NCI-H1694 treated with DMSO at 0.1 percent for 48 hours (cell line): ENCODE measurements at places on chromosomes 12 and 14.

DNA sequence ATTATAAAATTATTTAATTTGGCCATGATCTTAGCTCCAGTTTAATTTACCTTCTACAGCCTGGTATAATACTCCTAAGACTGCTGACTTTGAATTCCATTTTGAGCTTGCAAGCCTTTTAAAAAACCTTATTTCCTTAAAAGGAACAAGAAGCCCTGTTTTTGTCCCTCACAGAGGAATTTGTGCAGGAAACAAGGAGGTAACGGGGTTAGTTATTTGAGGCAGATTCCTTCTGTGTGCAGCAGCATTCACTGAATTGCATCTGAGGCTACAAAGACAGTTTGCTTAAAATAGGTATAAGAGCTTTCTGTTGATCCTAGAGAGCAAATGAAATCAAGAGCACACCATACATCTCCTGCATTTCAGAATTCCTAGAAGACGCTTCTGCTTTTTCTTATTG is 403.3 kb upstream of the PRICKLE1 start:
- DNase-seq: no peak

DNA sequence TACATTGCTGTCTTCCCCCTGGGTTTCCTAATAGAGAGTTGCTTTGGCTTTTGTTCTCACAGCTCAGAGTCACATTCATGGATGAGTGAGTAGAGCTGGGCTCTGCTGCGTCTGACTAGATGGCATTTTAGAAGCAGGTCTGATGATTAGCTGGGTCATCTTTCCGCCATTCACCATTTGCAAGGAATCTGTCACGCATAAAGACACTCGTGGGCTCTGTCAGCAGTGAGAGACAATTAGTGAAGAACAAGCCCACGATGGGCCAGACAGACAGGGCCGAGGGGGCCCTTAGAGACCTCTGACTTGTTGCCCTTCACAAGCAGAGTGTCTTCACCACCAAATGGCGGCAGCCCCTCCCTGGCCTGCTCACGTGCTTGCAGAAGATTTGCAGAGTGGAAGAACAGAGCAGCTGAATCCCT is 175.0 kb downstream of the CRADD start:
- DNase-seq: no peak

GRCh38 chr12:12046401-12046800 is 24.3 kb upstream of the BCL2L14 start:
- no peak for DNase-seq

DNA sequence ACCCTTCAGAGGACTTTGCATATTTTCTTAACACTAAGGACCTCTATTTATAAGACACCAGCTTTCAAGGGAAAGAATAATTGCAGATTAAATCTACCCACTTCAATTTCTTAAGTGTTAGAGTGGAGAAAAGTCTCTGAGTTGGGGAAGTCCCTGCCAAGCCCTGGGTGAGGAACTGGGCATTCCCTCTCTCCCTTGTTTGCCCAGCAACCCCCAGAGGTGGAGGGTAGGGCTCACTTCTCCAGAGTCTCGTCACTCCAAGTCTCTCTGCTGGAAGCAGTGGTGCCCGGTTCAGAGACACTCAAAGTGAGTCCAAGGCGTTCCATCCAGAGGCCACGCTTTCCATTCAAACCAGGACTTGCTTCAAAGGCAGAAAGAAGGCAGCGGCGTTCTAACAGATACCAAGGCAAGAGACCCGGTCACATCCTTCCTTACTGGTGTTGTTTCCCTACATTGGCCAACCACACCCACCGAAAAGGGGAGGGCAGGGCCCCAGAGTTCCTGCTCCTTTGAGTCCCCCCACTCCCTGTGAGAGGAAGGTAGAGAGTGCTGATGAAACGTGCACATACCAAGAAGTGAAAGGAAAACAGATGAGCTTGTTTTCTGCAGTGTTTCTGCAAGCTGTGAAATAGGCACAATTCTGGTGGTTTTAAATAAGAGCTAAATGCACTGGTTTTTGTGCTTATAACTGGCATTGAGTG is 6.1 kb upstream of the BDKRB2 start:
- DNase-seq: no peak

DNA sequence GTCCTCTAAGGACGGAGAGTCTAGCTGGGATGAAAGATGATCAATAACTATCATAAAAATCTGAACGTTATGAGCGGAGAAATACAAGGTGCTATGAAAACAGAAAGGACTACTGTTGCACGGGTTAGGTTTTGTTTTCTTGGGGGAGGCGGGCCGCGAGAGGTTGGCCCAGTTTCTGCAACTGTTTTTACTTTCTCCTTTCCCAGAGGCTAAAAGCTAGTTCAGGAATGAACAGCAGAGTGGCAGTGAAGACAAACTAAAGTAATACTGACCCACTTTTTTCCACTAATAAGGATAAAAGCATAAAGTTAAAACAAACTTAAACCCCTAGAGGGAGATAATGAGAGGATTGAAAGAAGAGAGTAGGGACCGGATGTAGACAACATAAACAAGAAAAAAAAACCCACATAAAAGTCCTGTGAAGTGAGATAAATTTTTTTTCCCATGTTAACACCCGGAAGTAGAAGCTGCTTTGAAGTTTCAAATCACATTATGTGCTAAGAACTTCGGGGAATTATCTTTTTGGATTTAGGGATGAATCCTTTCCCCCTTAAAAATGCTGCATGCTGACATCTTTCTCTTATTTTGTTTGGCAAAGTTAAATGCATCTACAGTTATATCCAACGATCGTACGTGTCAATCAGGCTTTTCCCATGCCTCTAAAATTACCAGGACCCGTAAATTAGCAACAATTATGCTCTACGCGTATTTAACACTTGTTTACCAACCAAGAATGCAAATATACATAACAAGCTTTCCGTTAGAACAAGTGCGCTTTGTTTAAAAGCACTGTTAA is 1.0 kb upstream of the CDK17 start:
- DNase-seq: peak; percentile 78

DNA sequence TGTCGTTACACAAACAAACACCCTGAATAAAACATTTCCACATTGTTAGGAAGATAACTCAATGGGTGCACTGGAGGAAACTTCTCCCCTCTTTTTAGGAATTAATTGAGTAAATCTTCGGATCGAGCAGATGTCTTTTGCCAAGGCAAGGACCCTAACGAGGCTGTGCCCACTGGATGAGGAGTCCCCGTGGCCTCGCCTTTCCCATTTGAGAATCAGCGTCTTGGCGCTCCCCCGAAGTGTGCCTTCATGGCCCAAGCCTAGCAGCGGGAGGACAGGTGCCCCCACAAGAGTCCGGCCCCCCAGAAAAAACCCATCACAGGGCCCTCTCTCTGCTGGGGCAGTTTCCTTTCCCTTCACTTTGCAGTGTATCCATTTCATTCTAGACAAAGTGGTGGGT is 246.6 kb downstream of the BCL11B start:
- no peak for DNase-seq

DNA sequence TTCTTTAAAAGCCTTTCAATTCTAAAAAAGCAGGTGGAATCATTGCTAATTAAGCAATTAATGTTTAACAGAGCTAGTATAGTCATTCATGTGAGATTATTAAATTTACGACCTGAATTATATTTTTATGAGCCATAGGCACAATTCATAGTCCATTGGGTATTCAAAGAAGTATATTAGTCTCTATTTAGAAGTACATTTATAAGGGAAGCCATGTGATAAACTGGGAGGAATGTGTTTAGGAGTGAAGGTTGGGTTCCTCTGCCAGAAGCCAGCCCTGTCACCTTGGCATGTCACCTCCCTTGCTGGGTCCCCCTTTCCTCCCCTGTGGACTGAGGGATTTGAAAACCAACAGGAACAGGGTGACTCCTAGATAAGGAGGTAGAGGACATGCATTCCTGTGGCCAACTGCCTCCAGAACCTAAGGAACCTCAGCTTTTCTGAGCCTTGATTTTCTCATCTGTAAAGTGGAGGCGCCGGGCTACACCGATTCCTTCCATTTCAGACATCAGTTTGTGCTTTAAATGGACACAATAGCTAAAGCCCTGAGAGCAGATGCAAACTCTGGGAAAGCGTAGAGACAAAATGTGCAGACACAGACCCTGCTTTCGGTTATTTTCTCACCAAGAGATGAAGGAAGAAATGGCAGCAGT is 5.4 kb upstream of the KRT2 start:
- DNase-seq: peak; percentile 22

GRCh38 chr12:118376089-118377020 is at the start of gene SUDS3:
Gene SUDS3, plus strand, starts transcription at chr12:118376555. Its CDS starts 137 bp downstream, at chr12:118376692.
- peak; percentile 65 for DNase-seq

DNA sequence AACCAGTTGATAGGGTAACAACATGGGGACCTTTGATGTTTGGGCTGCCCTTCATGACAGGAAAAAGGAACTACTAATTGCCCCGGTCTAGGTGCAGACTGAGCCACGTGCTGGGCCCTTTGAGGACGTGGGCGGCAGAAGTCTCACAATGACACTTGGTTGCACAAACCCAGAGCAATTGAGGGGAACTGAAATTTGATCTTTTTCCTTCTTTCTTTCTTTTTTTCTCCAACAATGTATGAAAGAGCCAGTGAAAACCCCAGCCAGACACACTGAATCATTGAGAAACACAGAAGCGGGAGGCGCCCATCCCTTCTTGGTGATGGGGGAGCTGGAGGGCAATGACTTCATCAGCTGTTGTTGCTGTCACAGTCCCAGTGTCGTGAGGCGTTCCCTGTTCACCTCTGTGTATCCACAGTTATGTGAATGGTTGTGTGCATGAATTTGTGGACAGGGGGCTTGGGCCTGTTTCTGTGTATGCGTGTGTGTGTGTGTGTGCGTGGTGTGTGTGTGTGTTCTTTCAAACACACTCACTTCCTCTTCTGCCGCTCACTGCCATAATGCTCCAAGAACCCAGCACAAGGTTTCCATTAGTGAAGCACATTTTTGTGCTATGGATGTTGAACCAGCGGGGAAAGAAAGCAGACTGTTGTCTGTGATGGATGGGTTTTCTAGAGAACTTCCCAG is 137.5 kb upstream of the CCND2 start:
- DNase-seq: no peak

GRCh38 chr12:47139000-47139681 is 59.4 kb upstream of the AMIGO2 start:
- DNase-seq: no peak

DNA sequence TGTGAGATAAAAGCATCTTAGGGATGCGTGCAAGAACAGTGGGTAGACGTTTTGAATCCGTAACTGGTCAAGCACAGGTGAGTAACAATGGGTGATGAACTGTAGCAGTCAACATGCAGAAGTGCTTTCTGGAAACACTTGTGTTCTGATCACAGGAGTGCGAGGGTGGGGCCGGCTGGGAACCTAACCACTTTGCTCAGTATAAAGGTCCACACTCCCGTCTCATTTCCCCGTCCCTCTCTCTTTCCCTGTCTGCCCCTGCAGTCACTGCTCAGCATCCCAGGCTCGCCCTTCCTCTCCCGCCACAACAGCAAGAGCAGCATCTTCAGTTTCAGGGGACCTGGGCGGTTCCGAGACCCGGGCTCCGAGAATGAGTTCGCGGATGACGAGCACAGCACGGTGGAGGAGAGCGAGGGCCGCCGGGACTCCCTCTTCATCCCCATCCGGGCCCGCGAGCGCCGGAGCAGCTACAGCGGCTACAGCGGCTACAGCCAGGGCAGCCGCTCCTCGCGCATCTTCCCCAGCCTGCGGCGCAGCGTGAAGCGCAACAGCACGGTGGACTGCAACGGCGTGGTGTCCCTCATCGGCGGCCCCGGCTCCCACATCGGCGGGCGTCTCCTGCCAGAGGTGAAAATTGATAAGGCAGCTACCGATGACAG is 127.1 kb downstream of the FIGNL2 start:
- DNase-seq: no peak

DNA sequence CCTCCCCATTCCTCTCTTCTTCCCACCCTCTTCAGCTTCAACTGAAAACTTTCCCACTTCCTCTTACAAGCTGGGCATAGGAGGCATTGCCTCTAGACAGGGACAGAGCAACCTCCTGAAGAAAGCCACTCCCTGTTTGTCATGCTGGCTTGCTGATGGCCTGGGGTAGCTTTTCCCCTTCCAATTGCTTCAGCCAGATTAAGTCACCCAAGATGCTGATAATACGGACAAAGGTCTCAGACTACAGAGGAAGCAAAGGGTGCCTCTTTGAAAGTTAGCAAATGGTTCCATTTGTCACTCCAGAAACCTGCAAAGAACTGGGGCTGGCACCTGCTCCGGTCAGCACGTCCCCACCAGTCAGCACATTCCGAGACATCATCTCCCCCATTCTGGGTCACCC is 6.0 kb downstream of the KRT2 start:
- no peak for DNase-seq

DNA sequence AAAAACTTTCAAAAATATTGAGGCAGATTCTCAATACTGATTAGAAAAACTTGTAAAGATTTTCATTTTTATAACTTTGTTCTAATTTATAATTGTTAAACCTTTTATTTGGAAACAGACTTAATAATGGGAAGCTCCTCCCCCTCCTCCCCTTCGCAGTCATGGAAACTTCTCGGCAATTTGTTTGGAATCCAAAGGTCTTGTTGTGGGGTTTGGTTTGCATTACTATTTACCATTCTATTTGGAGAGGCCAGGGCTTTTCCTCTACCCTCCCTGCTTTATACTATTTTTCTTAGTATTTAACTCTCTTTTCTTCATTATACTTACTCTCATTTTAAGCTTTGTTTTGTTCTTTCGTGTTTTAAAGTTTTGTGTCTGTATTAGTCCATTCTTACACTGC is 6.0 kb downstream of the SLC39A9 start:
- DNase-seq: no peak

DNA sequence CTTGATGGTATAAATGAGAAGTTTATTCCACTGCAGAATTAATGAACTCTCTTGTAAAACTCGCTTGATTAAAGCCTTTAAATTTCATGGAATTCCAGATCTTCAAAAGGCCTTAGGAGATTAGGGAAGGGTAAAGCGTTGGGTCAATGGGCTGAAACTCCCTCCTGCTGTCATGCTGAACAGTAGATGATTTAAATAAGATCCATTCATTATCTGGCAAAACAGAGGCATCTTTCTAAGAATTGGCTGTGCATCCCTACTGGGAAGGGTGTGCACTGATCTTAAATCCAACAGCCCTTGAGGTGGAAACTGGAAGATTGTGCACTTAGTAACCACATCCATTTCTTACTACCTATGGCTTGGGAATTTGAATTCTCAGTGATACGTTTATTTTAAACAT is 56.0 kb downstream of the PLCZ1 start:
- DNase-seq: no peak

DNA sequence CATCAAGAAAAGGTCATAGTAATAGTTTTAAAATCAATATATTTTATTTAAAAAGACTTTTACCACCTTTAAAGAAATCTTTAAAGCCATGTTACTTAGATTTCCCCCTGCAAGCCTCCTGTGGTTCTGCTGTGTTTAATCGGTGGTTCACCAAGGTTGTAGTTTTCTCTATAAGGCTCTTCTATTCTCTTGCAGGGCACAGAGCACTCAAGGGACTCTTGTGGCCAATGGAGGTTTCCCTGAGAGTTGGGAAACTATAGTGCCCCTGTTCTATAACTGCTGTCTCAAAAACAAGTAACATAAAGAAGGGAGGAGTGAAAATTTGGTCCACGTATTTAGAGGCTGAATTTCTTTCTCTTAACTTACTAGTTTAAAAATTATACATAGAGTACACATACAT is 25.0 kb downstream of the DACT1 start:
- no peak for DNase-seq

DNA sequence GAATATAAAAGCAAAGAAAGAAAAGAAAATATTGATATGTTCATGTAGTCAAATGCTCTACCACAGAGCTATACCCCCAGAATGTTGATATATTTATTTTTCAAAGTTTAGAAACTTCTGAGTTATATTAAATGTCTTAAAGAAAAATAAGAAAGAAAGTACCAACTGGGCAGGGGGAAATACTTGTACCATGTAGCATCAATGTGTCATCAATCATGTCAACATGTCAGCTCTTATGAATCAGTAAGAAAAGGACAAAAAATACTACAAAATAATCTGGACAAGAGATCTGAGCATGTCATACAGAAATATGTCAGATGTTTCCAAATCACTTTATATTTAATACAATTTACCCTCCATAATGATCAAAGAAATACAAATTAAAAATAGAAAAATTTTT is 595.1 kb upstream of the ATP2B1 start:
- no peak for DNase-seq
